ENCODE measurements at places on chromosomes 12 and 14.

GRCh38 chr14:22928237-22929103 lies 706 bp downstream of the PRMT5 start:
- DNase-seq, result no peak

GRCh38 chr12:47964106-47964728 lies 821 bp downstream of the TMEM106C start:
- DNase-seq, result no peak

DNA sequence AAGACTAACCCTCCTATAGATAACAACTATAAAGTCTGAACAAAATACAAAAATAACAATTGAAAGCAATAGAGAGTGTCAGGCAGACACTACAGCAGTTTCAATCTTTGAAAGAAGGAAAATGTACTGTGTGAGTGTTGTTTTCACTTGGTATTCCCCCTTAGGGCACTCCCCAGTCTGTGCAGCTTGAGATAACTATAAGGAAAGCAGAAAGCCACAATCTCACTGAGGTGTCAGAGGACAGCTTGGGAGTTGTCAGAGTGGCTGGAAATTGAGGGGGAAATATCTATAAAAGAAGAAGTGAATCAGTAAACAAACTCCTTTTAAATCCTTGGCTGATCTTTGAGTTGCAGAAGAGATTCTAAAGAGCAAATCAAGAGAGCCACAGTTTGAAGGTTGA lies 364.8 kb downstream of the NELL2 start:
- DNase-seq, result no peak

DNA sequence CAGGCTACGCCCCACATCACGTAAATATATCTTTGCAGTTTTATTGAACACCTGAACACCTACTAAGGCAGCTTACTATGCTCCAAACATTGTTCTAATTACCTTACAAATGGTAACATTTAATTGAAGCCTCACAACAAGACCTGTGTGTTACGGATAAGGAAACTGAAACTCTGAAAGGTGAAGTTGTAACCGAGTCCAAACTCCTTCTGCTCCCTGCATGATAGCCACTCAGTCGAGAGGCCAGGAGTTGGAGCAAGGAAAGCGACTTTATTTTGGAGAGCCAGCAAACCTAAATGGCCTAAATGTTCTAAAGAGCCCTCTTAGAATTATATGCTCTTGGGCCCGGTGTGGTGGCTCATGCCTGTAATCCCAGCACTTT lies 12.6 kb upstream of the TRPV4 start:
- DNase-seq, result no peak

- no peak for DNase-seq
Observed at GRCh38 chr12:6494258-6494743, 399 bp downstream of the NCAPD2 start.

DNA sequence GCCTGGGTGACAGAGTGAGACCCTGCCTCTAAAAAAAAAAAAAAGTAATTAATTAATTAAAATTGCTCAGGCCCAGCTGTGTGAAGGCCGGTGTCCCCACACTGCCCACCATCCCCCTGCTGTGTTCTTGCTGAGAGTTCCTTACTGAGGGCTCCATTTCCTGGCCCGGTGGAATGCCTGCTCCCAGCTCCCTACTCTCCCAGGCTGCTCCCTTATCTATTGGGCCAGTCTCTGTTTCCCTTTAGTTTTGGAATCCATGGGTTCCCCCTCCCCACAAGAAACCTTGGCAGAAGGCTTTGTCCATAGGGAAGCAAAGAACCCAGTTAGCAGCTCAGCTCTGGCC lies 19.0 kb downstream of the MLXIP start:
- DNase-seq, result no peak

DNA sequence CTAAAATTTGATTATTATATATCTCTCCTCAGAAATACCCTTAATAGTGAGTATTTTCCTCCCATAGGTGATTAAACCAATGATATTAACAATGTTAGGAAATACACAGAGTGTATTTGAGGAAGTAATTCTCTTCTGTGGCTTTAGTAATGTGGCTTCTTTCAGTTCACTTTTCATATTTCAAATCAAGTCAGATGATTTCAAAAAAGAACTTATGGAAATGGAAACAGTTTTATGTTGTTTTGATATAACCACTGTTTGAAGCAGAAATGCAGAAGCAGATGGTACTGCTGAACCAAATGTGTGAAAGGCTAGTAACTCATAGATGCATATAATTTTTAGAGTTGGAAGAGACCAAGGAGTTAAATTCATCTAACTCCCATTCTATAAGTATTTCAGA lies 1.9 kb upstream of the GPR33 start:
- DNase-seq, result no peak

GRCh38 chr14:30656190-30656632 lies 34.1 kb downstream of the SCFD1 start:
- DNase-seq, result no peak

DNA sequence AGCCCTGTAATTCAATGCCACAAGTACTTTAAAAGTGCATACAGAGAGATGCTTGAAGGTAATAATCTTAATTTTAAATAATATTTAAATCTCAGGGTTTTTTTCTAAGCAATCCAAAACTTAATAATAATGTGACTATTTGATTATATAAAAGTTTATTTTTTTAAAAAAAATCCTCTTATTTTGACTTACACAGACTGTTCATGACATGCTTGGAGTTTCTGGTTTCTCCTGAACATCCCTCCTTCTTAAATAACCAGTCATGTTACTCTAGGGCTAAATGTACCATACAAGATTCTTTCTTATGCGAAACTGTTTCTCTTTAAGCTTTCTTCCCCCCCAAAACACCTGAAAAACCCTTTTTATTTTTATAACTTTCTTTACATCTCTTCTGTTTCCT lies 58.2 kb upstream of the SLC2A13 start:
- DNase-seq, result no peak

- DNase-seq, result no peak
Observed at GRCh38 chr12:42186793-42187192, 42.1 kb upstream of the GXYLT1 start.

DNA sequence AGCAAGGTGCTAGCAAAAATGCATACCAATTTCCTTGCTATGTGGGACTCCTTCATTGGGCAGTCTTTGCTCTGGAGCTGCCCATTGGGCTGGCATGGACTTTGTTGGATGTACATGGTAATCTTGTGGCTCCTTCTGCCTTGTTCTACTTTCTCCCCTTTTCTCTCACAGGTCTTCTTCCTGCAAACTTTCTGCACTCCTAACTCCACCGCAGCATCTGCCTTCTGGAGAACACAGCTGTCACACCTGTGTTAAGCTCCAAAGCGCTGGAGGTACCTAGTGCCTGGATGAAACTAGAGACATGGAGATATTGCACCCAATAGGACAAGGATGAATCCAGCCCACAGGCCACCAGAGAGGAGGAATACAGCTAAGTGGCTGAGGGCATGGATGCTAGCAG lies 60.7 kb upstream of the CCND2 start:
- no peak for DNase-seq

- DNase-seq, result no peak
Observed at GRCh38 chr12:90407841-90408240, 547.1 kb downstream of the CCER1 start.

GRCh38 chr14:45199230-45199629 lies 53.8 kb downstream of the MIS18BP1 start:
- DNase-seq, result no peak

- no peak for DNase-seq
Observed at GRCh38 chr14:90795744-90796143, 20.5 kb downstream of the TTC7B start.

- DNase-seq, result no peak
Observed at GRCh38 chr12:94488463-94488862, 28.8 kb upstream of the CEP83 start.

DNA sequence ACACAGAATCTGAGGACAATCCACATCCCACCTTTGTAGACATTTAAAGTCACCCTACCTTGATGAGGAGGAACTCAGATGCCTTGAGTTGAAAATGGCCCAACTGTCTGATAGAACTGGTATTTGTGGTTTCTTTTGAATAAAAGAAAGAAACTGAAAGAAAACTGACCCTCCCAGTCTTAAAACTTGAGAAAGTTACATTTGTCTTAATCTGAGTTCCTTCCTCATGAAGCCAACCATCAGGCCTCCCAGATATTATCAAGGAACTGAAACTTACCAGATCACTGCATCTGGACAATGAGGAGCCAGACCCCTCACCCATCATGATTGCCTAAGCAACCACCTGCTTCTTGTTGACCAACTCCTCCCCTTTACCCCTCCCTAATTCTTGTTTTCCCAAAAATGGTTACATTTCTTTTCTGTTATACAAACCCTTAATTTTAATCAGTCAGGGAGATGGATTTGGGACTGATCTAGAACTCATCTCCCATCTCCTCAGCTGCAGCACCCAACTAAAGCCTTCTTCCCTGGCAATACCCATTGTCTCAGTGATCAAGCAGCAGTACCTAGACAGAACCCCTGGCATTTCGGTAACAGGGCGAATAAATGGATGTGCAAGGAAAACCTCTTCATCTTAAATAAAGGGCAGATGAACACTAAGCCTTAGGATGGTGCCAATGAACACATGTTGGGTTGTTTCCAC lies 72.0 kb upstream of the RESF1 start:
- DNase-seq, result no peak

DNA sequence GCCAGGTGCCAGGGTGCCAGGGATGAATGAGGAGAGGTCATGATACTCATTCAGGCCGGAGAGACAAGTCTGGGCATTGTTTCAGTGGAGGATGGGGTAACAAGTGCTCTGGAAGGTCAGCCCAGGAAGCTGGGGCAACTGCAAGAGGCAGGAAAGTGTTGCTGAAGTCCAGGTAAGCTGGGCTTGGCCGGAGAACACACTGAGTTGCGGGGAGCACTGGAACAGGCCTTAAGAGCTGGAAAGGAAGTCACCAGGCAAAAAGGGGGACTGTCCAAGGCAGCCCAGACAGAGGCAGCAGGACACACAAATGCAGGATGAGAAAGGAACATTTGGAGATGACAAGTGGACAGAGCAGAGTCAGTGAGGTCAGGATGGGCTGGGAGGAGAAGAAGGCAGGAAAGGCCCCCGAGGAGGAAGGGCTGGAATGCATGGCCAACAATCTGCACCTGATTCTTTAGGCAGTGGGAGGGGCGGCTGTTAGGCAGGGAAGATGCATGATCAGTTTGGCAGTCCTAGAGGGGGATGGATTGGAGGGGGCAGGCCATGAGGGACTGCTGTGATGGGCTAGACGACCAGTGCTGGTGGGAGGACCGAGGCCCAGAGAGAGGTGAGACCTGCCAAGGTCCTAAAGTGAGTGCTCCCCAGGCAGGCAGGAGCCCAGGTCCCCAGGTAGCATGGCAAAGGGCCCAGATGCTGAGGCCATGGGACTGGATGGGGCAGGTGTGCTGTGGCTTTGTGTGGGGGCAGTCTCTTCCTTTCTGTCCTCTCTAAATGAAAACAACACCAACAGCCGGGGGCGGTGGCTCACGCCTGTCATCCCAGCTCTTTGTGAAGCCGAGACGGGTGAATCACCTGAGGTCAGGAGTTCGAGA lies 17.2 kb upstream of the HHIPL1 start:
- DNase-seq, result no peak

- DNase-seq, result no peak
Observed at GRCh38 chr14:89166633-89167032, 250.4 kb downstream of the FOXN3 start.

GRCh38 chr12:113933201-113933786 lies 32.8 kb downstream of the RBM19 start:
- DNase-seq, result peak; percentile 3

DNA sequence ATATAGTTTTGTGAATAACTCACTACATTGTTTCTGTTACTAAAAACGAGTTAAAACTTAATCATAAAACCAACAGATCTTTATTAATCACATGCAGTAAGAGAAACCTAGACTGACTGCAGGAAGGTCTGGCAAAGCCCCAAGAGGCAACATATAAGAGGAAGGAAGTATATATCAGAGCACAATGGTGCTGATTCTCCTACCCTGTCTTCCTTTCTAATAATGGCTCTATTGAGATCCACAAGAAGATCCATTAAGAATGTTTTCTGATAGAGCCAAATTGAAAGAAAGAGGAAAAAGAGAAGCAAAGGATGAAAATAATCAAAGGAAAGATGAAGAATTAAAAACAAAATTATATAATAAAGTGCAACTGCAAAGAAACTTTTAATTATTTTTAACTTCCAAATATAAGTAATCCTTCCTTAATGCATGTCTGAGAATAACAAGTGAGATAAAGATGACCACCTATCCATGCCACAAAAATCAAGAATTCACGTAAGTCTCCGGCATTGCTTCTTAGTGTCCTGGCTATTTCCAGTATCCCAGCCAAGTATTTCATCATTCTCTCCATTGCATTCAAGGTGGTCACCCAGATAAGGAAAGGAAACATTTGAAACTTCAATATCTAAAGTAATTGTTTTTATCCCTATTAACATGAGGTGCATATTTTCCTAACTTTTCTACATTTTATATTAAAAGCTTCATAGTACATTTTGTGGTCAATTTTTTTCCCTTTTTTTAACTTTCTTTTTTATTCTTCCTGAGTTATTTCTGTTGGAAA lies 62.2 kb downstream of the SOX5 start:
- DNase-seq, result no peak

- DNase-seq, result no peak
Observed at GRCh38 chr14:24437020-24437735, 5.4 kb downstream of the SDR39U1 start.

DNA sequence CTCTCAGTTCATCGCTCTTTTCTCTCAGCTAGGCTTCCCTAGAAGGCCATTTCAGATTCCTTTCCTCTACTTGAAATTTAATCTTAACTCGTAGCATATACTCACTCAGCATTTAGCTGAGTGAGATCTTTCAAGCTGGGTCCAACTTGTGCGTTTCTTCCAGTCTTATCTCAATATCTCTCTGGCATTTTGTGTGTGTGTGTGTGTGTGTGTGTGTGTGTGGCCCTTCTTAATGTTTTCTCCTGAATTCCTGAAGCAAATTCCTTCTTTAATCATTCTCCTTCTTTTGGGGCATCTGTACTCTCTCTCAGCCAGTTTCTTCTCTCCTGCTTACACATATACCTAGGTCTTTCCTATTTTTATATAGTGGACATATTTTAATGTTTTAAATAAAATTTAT lies 129.1 kb downstream of the KITLG start:
- DNase-seq, result no peak

DNA sequence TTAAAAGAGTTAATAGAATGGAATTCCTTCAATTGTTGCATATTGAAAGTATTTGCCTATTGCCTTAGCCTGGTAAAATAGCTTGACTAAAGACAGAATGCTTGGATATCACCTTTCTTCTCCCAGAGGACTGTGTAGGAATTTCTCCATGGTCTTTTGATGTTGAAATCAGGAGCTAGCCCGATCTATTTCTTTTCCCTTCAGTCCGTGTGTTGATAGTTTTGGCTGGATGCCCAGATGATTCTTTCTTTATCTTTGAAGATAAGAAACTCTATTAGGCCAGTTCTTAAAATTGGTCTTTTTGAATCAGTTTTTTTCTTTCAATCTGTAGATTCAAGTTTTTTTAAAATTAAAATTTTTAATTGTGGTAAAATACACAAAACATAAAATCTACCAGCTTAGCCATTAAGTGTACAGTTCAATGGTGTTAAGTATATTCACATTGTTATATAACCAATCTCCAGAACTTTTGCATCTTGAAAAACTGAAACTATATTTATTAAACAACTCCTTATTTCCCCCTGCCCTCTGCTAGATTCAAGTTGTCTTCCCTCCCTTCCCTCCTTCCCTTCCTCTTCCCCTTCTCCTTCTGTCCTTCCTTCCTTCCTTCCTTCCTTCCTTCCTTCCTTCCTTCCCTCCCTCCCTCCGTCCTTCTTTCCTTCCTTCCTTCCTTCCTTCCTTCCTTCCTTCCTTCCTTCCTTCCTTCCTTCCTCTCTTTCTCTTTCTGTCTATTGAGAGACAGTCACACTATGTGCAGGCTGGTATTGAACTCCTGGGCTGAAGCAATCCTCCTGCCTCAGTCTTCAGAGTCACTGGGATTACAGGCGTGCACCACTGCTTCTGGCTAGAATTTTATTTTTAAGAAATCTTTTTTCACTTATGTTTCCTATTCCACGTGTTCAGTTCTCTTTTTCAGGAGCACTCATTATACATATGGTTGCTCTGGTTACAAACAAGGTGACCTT lies 10.1 kb downstream of the LACRT start:
- no peak for DNase-seq
